ENCODE measurements at places on chromosomes 1 and 21.

DNA sequence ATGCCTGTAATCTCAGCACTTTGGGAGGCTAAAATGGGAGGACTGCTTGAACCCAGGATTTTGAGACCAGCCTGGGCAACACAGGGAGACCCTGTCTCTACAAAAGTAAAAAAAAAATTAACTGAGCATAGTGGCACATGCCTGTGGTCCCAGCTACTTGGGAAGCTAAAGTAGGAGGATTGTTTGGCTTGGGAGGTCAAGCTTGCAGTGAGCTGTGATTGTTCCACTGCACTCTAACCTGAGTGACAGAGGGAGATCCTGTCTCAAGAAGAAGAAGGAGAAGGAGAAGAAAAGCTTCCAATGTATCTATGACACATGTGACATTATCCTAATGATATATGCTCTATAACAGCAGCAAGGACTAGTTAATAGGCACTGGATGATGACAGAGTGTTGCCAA, 20.1 kb upstream of the ARHGAP29 start:
- DNase-seq: no peak

GRCh38 chr1:23995431-23995837, 15.3 kb upstream of the SRSF10 start:
- no peak for DNase-seq

DNA sequence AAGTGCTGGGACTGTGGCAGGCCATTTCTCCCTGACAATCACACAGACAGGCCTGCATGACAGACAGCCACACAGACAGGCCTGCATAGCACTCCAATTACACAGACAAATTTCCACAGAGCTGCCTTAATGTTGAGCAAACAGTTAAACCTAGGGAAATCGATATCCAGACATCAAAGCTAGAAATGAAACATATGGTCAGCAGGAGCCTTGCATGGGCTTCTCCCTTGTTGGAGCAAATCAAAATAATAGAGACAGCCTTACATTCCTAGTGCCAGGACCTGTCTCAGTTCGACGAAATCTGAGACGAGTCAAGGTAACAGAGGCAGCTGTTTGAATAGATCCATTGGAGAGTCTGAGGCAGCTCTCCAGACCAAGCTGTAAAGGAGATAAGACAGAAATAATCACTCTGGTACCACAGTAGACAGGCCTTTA, 42.4 kb downstream of the OLFML3 start:
- no peak for DNase-seq

- no peak for DNase-seq
Observed at GRCh38 chr1:208167261-208167869, 76.8 kb downstream of the PLXNA2 start.

GRCh38 chr1:164977561-164977960, 379.0 kb downstream of the LMX1A start:
- no peak for DNase-seq

DNA sequence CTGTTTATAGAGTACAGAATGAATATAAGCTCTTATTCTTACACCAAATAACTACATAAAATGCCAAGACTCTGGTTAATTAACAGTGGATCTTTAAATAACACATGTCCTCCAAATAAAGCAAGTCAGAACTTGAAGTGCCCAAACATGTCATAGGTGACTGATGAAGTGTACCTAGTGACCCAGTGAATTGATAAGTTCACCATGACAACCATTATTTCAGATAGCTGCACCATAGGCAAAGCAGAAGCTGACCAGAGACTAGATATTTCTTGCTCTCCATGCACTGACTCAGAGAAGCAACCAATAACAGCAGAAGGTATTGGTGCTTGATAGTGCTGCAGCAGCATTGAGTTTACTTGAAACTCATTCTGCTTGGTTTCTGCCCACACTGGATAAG, 192.1 kb downstream of the DUSP10 start:
- no peak for DNase-seq

DNA sequence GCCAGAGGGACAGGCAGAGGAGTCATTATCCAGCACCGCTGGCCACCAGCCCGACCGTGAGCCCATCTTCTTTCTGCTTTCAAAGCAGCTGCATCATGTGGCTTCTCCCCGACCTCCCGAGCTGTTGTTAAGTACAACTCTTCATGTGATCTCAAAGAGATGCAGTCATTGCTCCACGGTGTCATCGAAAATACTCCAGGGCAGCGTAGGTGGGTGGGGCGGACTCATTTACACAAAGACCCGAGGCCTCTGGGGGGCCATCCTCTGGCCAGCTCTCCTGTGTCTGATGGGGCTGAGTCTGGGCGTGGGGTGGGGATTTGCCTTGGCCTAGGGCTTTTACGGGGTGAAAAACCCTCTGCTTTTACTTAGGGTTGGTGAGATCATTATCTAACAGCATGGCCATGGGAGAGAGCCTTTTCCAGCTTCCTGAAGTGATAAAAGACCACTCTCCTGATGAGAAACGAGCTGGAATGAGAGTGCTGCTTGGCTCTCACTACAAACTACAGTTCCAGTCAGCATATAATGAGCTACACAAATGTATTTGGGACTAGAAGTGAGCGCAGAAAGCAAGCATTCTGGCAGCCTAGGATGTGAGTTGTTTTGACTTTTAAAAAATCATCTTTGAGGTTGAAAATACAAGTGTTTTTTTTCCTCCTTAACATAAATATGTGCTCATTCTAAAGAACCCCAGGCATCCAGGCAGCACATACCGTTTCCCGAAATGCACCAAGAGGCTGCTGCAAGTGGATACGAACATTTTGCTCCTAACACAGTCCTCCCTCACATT, 165.0 kb downstream of the RHOU start:
- DNase-seq: no peak

- DNase-seq: no peak
Observed at GRCh38 chr1:91745640-91746373, 140.1 kb downstream of the TGFBR3 start.

- DNase-seq: no peak
Observed at GRCh38 chr1:8348777-8349472, 31.0 kb downstream of the SLC45A1 start.

- no peak for DNase-seq
Observed at GRCh38 chr21:36473203-36473602, 6.7 kb downstream of the CLDN14 start.

DNA sequence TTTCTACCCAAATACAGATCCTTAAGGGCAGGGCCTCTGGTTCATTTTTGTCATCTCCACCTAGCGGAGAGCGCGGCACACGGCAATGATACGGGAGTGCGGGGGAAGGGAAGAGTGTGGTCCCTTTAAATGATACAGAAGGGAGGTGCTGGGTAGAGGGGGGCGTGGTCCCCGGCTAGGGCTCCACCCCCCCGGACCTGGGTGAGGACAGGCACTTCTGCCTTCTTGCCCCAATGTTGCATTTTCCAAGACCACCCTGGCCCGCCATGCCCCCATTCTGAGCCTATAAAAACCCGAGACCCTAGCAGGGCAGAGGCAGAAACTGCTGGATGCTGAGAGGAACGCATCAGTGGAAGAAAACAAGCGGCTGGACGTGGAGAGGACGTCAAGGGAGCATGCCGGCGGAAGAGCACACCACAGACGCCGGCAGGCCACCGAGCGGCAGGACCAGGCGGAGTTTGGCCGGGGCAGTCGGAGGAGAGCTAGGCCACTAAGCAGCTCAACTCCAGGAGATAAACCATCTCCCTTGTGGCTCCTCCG, 30.0 kb downstream of the LRRC3 start:
- no peak for DNase-seq

- no peak for DNase-seq
Observed at GRCh38 chr1:172119184-172119583, 277.9 kb downstream of the DNM3 start.

DNA sequence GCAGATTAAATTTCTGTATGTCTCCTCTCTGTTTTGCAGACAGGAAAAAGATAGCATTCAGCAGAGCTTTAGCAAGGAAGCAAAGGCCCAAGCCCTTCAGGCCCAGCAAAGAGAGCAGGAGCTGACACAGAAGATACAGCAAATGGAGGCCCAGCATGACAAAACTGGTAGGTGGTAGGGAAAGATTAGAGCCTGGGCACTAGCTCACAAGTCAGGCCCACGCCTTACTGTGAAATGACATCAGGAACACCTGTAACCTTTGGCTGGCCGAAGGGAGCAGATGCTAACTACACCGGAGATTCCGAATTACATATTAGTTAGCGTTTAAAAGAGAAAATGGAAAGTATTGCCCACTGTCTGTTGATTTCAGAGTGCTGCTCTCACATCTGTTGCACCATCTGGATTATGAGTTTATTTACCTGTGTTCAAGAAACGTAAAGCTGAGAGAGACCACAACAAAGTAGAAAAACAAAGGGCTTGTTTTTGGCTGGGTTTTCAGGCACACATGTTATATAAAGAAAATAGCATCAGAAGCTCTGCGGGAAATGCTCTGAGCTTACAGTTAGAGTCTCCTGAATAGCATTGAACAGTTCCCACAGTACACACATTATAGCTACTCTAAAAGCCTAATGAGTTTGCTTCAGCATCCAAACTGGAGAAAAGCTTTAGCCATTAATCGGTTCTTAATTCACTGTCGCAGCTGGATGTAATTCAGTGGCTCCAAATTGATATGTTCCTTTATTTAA, 160.0 kb downstream of the SDCCAG8 start:
- DNase-seq: no peak

- no peak for DNase-seq
Observed at GRCh38 chr1:2612591-2613365, 20.0 kb downstream of the MMEL1 start.

GRCh38 chr1:22533244-22533895, 29.9 kb upstream of the EPHA8 start:
- no peak for DNase-seq

DNA sequence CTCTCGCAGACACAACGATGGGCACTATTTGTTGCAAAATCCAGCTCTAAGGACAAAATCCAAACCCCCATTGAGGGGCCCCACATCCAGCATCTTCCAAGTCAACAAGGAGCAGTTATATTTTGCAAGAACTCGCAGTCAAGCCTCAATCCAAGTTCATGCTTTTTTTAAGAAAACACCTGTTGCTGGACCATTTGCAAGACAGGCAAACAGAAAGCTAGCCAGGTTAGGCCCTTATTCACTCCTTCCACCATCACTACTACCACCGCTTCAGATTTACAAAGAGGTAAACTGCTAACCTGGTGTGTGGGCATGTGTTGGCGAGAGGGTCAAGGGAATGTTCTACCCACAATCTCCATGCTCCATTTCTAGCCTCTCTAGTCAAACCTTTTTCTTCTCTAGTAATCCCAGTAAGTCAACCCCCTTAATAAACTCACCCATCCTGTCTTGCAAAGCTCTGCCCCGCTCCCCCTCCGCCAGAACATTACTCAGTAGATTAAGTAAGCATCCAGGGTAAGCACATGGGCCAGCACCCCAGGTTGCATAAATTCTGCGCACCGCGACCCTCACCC, 703 bp downstream of the ERI3 start:
- no peak for DNase-seq

- no peak for DNase-seq
Observed at GRCh38 chr1:6782151-6782550, 3.1 kb upstream of the CAMTA1 start.

GRCh38 chr1:153680120-153680403, 1.6 kb downstream of the NPR1 start:
- no peak for DNase-seq

DNA sequence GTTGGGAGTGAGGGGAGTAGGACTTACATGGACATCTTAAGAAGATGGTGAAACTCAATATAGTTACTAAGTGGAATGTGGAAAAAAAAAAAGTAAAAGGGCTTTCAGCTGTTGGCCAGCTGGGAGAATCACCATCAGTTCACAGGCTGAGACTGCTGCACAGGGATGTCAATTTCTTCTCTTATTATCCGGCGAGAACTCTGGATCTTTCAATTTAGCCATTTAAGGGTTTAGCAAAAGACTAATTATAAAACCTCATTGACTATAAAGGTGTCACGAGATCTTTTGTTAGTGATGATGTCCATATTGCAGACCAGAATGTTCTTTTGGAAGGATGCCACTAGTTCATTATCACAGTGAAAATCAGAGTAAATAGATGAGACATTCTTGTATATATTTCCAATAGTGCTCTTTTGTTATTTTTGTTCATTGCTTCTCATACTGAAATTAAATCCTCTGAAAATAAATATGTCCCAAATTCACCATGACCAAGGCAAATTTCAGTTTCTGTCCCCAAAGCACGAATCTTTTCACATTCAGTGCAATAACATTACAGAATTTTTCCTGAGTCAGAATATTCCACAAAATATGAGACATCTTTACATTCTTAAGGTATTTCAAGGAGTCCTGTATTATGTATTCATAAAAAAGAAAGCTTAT, 266.1 kb downstream of the DNM3 start:
- no peak for DNase-seq

DNA sequence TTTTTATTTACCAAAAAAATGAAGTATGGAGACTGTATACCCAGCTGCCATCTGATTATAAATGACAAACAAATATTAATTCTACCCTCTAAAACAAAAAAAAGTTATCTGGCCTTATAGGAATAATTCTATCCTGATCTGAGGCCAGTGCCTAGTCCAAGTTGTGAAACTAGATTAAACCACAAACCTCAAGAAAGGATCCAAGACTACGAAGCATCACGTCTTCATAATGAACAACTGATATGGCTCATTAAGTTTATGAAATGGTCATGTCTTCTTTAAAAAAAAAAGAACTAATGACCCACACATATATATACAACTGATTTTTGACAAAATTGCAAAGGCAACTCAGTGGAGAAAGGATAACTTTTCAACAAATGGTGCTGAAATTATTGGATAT, 32.4 kb upstream of the CTTNBP2NL start:
- DNase-seq: no peak

- no peak for DNase-seq
Observed at GRCh38 chr1:103513711-103514110, 11.8 kb upstream of the RNPC3 start.

- DNase-seq: no peak
Observed at GRCh38 chr1:113903501-113904292, 902 bp downstream of the AP4B1 start.

DNA sequence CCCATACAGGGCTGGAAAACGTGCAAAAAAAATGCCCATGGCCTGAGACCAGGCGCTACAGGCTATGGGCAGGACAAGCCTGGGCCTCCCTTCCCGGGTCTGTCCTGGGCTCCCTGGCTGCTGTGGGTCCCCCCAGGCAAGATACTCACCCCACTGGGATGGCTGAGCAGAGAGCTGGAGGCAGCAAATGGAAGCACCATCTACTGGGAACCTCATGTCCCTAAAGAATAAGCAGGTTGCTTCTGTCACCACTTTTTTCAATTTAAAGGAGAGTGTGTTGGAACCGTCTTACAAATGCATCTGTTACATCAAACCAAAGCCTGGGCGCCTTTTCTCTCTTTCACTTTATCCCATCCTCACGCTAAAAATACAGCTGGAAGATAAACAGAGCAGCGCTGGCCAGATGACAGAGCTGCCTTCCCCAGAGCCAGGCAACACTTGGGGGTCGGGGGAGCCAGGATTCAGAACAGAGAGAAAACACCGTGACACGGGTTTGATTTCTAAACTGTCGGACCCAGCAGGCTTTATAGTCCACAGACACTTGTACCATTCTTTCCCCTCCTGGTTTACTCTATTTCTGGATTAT, 262.1 kb upstream of the VAMP3 start:
- DNase-seq: no peak

All from right renal pelvis (tissue), 4 donors.